ENCODE measurements at places on chromosomes 3 and 15.

DNA sequence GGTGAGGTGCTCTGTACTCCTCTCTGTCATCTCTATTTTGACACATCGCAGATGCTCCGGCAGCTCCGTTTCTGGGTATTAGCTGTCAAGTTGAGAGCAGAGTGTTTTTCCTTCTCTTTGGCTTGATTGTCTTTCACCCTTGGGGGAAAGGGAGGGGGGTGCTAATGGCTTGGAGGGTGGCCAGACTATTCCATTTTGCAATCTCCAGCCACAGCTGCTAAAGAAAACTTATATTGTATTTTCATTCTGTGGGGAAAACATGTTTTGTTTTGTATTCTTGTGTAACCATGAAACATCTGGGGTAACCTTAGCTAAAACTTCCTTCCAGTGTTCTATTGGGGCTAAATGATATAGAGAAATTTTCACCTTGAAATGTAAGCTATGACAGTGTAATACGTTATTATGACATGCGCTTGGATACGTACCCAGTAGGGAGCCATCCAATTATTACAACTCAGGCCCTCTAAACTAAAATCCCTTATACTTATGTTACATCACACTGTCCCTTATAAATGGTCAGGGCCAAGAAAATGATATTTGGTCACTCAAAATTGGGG lies 14.0 kb upstream of the LARP6 start:
- no peak for DNase-seq

DNA sequence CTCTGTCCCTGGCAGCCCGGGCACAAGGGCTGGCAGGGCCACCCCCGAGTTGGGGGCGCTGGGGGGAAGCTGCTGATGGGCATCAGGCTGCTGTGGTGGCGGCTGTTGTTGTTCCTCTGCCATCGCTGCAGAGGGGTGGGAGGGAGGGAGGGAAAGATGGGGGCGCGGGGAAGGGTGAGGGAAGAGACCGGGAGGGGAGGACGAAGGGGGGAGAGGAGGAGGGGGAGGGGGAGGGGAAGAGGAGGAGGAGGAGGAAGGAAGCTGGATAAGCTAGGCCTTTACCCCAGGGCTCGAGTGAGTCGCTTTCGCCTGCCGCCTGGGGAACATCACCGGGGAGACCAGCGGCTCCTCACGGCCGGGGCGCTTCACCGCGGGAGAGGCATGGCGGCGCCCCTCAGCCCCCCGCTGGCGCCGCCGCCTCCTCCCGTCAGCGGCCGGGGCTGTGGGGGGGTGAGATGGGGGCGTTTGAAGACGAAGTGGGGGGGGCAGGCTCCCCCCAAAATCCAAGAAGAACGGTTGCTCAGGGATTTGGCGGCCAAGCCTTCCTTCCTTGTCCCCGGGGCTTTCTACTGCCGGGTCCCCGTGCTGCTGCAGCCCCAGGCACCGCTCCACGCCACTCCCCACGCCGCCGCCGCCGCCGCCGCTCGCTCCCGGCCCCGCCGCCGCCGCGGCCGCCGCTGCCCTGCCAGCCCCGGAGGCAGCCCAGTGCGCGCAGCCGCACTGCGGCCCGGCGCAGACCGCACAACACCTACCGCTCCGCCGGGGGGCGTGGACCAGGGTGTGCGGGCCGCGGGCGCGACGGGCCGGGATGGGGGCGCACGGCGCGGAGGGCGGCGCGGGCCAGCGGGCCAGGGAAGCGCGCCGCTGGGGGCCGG lies at the start of gene RFX7:
Gene RFX7, minus strand, starts transcription at position 717 of the 875 bp plus-strand sequence. Its CDS starts 594 bp downstream, at position 123.
- peak; percentile 83 for DNase-seq

DNA sequence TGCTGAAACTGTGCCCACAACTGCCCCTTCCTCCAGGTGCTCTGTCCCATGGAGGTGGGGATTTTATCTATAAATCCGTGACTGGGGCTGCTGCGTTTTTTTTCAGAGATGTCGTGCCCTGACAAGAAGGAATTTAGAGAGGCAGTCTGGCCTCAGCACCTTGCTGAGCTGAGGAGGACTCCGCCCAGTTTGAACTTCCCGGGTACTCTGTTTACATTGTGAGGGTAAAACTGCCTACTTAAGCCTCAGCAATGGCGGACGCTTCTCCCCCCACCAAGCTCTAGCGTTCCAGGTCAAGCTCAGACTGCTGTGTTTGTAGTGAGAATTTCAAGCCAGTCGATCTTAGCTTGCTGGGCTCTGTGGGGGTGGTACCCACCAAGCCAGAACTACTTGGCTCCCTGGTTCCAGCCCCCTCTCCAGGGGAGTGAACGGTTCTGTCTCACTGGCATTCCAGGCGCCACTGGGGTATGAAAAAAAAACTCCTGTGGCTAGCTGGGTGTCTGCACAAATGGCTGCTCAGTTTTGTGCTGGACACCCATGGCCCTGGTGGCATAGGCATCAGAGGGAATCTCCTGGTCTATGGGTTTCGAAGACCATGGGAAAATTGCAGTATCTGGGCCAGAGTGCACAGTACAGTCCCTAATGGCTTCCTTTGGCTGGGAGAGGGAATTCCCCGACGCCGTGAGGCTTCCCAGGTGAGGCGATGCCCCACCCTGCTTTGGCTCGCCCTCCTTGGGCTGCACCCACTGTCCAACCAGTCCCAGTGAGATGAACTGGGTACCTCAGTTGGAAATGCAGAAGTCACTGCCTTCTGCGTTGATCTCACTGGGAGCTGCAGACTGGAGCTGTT lies 68.5 kb upstream of the SGO1 start:
- no peak for DNase-seq

DNA sequence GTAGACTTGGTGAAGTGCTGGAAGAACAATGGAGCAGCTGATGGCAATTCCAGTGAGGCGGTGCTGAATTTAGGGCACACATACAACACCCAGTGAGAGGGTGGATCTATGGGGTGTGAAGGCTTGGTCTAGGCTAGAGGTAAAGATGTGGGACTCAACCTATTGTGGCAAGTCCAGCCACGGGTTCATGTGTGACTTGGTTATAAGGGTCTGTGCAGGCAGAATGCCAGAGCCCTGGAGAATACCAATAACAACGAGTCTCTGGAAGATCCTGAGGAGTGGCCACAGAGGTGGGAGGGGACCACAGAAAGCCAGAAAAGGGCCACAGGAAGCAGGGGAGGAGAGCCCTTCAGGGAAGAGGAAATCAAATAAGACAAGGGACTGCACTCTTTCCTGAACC lies 55.0 kb downstream of the VGLL4 start:
- DNase-seq, result no peak

GRCh38 chr3:68136411-68136810 lies 482.0 kb upstream of the SUCLG2 start:
- DNase-seq, result no peak

GRCh38 chr3:195853036-195853435 lies 41.3 kb upstream of the MUC4 start:
- no peak for DNase-seq

GRCh38 chr15:91912336-91912735 lies 58.8 kb downstream of the SLCO3A1 start:
- DNase-seq, result no peak

DNA sequence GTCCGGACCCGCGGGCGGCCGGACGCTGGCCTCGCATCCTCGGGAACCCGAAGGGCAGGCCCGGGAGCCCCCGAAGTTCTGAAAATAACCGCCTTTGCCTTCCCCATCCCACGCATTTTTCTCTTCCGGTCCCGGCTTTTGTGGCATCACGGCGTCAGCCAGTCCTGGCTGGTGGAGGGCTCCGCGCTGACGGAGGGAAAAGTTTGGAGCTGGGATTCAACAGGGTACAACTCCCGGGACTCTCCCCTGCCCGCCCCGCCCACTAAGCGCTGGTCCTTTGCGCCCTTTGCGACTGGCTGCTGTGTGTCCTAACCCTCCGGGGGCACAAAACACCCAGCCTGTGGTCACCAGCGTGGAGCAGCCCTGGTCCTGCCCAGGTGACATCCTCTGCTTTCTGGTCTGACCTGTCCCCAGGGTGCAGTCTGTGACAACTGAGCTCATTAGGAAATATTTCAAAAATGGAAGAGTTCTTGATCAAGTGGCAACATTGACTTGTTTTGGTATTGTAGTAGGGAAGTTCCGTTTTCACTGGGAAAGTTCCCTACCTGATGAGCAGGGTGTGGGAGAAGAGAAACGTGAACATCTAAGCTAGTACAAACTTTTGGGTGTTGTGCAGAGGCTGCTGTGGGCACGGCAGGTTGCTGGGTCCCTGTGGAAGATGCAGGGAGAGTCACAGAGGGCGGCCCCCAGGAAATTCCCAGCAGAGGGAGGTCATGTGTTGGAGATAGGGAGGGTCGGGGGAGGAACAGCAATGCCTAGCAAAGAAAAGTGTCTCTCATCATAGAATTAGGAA lies 775 bp downstream of the ARNT2 start:
- DNase-seq, result peak; percentile 54

DNA sequence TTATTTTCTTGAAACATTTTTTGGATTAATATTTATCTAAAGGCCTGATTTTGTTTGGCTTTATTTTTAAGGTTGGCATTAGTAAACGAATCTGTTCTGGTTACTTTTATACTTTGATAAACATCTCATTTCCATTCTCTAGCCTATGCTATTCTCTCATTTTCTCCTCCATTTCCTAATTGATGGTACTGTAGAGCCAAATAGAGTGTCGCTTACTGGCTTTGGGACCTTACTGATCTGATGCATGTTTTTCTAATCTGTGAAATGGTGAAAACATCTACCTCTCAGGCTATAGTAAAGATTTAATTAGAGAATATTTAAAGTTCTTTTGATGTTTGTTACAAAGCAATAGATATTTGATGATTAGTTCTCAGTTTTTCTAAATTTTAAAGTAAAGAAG lies 1.6 kb downstream of the LNP1 start:
- no peak for DNase-seq

DNA sequence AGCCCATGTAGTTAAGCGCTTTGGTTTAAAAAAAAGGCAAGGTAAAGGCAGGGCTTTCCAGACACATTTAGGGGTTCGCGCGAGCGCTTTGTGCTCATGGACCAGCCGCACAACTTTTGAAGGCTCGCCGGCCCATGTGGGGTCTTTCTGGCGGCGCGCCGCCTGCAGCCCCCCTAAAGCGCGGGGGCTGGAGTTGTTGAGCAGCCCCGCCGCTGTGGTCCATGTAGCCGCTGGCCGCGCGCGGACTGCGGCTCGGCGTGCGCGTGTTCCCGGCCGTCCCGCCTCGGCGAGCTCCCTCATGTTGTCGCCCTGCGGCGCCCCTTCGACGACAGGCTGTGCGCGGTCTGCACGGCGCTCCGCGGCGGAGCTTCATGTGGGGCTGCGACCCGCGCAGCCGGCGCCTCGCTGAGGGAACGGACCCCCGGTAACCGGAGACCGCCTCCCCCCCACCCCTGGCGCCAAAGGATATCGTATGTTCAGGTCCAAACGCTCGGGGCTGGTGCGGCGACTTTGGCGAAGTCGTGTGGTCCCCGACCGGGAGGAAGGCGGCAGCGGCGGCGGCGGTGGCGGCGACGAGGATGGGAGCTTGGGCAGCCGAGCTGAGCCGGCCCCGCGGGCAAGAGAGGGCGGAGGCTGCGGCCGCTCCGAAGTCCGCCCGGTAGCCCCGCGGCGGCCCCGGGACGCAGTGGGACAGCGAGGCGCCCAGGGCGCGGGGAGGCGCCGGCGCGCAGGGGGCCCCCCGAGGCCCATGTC lies 927 bp downstream of the SMAD6 start:
- no peak for DNase-seq

DNA sequence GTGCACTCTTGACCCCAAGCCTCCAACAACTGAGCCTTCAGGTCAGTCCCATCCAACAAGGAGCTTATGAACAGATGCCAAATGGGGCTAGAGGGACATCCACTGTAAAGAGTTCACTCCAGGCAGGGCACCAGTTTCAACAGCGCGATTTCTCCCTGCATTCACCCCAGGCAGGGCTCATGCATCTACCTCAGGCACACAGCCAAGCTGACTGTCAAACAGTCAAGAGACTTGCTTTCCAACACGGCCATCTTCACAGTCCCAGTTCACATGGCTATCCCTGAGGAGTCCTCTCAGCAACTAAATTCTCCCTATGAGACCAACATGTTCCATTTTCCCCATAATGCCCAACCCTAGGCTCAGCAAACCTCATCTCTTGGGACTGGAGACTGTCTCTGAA lies 17.7 kb downstream of the SLC25A20 start:
- DNase-seq, result no peak

DNA sequence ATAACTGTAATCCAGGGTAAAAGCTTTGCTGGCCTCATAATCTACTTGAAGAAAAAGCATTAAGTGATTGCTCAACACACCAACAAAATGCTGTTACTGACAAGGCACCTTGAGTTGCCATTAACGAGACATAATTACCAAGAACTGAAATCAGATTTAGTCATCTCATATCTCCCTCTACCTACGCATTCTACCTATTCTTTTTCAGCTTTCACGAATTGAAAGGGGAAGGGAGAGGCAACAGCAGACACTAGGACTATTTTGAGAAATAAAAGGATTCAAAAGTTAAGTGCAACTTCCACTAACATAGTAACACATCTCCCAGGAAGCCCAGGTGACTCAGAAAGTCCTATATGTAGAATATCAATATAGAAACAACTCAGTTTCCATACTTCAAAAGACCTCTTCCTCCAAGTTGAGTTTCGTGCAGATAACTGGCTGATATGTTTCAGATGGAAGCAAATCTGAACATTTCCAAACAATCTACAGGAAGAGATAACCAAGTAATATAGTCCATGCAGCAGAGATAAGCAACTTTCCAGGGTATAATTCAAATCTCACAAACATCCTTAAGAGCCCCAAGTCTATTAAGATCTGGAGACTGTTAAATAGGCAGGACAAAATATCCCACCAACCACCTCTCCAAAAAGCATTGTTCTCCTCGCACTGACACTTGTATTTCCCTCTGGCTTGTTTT lies 1.9 kb downstream of the OSBPL10 start:
- DNase-seq, result no peak

GRCh38 chr3:120300971-120301370 lies 15.9 kb upstream of the GPR156 start:
- no peak for DNase-seq

DNA sequence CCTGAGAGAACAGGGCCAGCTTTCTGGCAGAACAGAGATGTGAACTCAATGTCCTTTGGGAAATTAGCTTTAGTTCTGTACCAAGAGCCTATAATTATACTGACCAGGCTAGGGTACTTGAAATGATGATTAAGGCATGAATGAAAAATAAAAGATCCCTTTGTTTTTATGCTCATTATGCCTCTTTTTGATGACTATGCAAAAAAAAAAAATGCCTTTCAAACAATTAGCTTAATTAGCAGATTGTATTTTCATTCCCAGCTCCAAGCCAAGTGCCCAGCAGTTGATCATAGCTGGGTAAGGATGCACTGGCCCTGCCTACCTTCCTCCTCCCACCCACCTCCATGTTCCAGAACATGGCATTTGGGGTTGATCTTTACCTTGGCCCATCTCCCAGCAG lies 56.8 kb downstream of the LYZL4 start:
- no peak for DNase-seq

DNA sequence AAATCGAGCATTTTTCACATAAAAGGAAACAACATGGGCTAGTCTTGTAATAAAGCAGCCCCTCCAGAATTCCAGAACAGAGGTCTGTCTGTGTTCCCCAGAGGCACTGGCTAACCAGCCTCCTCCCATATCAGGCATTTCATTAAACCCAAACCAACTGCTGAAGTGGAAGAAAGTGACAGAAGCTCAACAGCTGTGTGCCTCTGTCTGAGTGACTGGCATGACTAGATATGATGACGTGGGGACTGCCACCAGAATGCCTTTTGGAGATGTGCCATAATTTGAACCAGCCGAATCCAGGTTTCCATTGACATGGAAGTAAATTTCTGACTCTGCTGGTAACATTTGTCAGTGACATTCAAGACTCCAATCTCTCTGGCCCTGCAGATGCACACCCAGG lies 8.7 kb downstream of the LIMD1 start:
- no peak for DNase-seq

All from WERI-Rb-1 (cell line).